Neural progenitor cell (in vitro differentiated cells): ENCODE measurements at places on chromosomes 2 and 18. TPM values are rescaled to one million over a fixed set of nuclear protein-coding genes. Genes with fewer than 3 reads are reported as not detected.
A peak's percentile ranks its signal among the peaks of the same experiment; 100 is the strongest.

MYO5B gene
- total RNA-seq, result 5.0 and 6.7 TPM in 2 replicates

GRCh38 chr2:2851316-2851715 lies 520.2 kb upstream of the MYT1L start:
- no peak for DNase-seq

- DNase-seq, result no peak
These were observed 20.5 kb upstream of the MYCN start for GRCh38 chr2:15919716-15920434.

- no peak for DNase-seq
These were observed 4.6 kb upstream of the MLPH start for GRCh38 chr2:237482485-237482884.

DNA sequence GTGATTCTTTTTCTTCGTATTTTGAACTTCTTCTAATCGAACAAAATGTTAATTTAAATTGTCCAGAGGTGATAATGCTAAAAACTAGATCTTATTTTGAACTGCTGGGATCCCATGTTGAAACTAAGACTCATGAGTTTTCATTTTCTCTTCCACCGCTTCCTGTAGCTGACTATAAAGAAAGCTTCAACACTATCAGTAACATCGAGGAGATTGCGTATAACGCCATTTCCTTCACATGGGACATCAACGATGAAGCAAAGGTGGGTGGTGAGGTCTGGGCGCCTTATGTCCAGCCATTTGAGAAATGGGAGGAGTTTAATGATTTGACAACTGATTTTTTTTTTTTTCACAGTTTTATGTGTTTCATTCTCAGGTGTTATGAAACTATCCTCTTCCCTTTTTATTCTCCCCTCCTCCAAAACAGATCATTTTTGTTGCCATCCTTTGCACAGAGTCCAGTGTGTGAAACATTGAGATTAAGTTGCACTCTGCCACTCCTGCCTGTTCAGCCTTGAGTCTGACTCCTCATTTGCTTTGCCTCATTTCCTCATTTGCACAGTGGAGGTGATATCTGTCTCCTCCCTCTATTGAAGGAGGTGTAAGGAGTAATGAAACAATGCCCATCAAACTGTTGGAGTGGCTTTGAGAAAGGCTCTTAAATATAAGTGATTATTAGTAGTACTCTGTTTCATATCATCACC lies 13.8 kb downstream of the GRHL1 start:
- DNase-seq, result no peak

GRCh38 chr2:158740621-158741020 lies 54.5 kb upstream of the DAPL1 start:
- no peak for DNase-seq

GRCh38 chr18:29749704-29750103 lies 1292.8 kb downstream of the DSC3 start:
- no peak for DNase-seq

GRCh38 chr2:230987137-230988020 lies 8.5 kb upstream of the SPATA3 start:
- peak; percentile 88 for DNase-seq
